ENCODE measurements at places on chromosomes 13 and 19. TPM values are rescaled to one million over a fixed set of nuclear protein-coding genes. Genes with fewer than 3 reads are reported as not detected.
A peak's percentile ranks its signal among the peaks of the same experiment; 100 is the strongest.

GPI gene
- total RNA-seq, result 122 TPM

CRYL1 gene
- total RNA-seq, result 13.0 TPM

ATXN8OS gene
- not detected for total RNA-seq

COX7A1 gene
- 13.6 TPM for total RNA-seq

PTBP1 gene
- 124 TPM for total RNA-seq

ZNF329 gene
- 11.9 TPM for total RNA-seq

ZNF773 gene
- 30.0 TPM for total RNA-seq

AXL gene
- 355 TPM for total RNA-seq

FGF21 gene
- not detected for total RNA-seq

- no peak for DNase-seq
These were observed 521.0 kb downstream of the SUCLA2 start for GRCh38 chr13:47480121-47480520.

DNA sequence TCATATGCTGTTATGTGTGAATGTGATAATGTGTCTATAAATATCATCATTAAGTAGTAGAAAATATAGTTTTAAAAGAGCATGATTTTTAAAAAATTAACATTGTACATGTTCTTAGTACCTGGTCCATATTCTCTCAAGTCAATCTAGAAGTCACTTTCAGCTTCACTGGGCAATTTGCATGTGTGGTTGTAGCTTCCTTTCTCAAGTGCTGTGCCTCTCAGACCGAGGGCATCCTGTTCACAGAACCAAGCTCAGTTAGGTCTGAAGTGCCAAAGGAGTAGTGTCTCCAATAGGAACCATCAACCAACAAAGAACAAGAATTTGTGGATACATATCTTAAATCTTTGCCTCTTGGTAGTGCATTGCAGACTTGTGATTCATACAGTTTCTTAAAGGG is 541.8 kb upstream of the SLC10A2 start:
- DNase-seq, result no peak

DNA sequence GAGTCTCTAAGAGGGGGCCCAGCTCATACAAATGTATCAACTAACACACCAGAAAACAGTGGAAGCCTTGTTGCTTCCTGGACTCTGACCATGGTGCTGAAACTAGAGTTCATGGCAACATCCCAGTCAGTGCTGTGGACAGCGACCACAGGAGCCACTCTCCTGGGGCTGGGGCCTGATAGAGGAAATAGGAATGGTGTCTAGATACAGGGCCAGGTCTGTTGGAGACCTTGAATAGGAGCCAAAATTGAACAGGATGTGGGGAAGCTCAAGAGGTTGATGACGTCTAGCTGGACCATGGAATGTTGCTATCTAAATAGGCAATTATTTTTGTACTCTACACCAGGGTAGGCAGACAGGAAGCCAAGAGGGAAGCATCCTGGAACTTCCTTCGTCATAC is 21.7 kb downstream of the LILRB4 start:
- no peak for DNase-seq

DNA sequence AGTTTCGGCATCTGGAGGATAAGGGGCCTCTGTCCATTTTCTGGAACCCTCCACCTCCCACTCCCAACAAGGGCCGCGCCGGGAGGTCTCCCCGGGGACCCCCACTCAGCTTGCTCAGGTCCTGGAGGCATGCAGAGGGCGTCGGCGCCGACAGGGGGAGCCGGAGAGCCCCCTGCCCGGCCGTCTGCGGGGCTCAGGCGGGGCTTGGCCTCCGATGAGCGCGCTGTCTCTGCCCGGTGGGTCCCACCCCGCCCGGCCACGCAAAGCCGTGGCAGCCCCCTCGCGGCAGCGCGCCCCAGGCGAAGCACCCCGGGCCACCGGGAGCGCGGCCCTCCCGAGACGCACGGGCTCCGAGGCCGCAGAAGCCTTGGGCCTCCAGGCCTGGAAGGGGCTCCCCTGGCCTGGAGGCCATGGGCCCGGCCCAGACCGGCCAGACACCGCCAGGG is 149.7 kb upstream of the ZNF536 start:
- DNase-seq, result no peak

DNA sequence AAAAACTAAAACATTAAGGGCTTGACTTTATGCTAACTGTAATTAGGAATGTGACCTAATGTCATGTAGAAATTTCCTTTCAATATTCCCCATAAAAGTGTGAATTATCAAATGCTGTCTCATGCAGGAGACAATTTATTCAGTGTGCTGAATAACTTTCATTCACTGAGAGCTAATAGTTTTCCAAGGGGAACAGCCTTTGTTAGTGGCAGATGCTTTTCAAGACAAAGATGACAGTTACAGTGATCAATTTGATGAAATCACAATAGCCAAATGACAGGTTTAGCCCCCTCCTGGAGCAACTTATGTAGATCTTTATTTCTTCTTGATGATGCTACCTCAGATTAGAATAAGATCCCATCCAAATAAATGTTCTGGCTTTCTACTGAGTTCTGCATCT is 275.5 kb downstream of the ITGBL1 start:
- no peak for DNase-seq

- no peak for DNase-seq
These were observed 102.7 kb downstream of the DCLK1 start for GRCh38 chr13:36028359-36029025.

DNA sequence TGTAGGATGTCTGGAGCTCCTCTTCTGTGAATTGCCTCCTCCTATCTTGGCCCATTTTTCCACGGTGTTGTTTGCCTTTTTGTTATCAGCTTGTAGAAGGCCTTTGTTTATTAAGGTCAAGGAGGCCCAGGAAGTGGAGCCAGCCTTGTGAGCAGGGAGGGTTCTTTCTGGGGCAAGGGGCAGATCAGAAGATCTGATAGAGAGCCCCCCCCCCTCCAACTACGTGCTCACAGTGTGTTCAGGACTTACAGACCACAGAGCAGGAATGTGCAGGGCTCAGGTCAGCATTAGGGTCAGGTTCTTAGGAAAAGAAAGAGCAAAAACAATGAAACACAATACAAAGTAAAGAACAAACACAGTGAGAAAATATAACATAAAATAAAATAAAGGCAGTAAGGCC is 59.4 kb downstream of the CCNE1 start:
- no peak for DNase-seq

DNA sequence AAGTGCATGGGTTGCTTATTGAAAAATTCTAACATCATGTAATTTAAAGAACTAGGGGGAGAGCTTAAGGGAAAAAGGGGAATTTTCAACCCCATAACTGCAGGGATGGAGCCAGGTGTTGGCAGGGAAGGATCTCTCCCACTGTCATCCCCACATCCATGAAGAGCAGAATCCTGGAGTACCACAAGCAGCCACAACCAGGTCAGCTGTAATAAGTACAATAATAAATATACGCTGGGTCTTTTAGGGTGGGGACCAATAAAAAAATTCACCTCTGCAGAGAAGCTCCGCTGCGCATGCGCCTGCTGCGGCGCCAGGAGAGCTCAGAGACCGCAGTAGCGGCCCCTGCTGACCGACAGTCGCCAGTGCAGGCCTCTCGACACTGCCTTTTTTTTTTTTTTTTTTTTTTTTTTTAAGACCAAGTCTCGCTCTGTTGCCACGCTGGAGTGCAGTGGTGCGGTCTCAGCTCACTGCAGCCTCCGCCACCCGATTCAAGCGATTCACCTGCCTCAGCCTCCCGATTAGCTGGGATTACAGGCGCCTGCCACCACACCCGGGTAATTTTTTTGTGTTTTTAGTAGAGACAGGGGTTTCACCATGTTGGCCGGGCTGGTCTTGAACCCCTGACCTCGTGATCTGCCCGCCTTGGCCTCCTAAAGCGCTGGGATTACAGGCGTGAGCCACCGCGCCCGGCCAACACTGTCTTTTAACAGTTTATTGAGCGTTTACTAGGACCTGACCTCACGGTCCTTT is 2.5 kb upstream of the EEF2 start:
- DNase-seq, result peak; percentile 92

GRCh38 chr13:113122550-113123225 is at the start of gene F10:
Gene F10 (plus strand): TSS chr13:113122799. CDS start chr13:113122856, 57 bp downstream.
- peak; percentile 82 for DNase-seq

GRCh38 chr13:35797244-35797643 is 320.8 kb upstream of the MAB21L1 start:
- no peak for DNase-seq

- DNase-seq, result no peak
These were observed 8.8 kb downstream of the SERPINE3 start for GRCh38 chr13:51348069-51348967.

DNA sequence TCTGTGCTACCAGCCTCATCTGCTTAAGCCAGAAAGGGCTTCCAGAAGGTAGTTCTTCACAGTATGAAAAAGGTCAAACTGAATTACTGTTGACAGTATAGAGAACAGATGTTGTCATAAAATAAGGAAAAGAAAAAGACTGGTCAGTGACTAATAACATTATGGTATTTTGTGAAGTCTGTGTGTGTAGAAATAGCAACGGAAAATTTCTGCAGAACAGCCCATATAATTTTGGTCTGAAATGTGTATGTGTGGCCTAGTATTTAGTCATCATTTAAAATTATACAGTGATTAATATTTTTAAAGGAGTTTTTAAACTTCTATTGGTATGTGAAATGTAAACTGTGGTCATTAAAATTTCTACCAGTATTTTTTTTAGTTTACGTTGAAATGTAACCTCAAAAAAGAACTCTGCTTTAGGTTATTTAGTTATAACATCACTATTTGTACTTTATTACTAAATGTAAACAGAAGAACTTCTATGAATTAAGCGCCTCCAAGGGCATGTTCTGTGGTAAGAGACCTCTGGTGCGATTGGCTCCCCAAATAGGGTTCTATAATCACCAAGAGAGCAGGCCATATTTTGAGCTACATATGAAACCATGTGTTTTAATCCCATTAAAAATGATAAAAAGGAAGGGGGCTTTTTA is 3.3 kb upstream of the GPR183 start:
- DNase-seq, result peak; percentile 81

All from osteoblast (primary cell).